ENCODE measurements at places on chromosomes 5 and 9.

DNA sequence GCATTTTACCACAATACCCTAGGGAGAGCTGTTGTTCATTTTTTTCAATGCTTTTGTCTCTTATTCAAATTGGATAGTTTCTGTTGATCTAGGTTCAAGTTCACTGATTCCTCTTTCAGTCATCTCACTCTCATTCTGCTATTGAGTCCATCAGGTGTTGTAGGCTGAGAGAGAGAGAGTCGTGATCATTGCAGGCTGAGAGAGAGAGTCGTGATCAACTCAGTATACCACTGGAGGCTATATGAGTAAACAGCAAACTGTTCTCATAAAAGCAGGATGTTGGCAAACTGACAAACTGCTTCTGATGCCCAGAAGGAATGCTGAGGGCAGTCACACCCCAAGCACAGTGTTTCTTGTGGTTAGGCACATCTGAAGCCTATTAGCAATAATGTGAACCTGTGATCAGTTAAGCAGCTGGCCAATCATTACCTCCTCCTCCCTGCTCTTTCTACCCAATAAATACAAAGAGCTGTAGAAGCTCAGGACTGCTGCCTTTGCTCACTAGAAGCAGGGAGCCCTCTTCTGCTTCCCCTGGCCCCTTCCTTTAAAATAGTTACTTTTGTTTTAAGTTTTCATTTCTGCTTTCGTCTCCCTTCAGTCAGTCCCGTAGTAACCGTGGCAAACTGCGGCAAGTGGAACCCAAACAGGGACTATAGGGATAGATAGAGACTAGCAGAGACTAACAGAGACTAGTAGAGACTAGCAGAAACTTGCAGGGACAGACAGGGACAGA is 476.1 kb upstream of the ACO1 start:
- no peak for DNase-seq

- DNase-seq = no peak
Measured at GRCh38 chr9:93116072-93116961, 17.7 kb downstream of the NINJ1 start.

- DNase-seq = no peak
Measured at GRCh38 chr5:173642895-173643481, 26.5 kb upstream of the BOD1 start.

- DNase-seq = no peak
Measured at GRCh38 chr5:142794537-142794936, 24.4 kb downstream of the ARHGAP26 start.

GRCh38 chr9:6054280-6055099 is 39.1 kb upstream of the RANBP6 start:
- DNase-seq = peak; percentile 52

DNA sequence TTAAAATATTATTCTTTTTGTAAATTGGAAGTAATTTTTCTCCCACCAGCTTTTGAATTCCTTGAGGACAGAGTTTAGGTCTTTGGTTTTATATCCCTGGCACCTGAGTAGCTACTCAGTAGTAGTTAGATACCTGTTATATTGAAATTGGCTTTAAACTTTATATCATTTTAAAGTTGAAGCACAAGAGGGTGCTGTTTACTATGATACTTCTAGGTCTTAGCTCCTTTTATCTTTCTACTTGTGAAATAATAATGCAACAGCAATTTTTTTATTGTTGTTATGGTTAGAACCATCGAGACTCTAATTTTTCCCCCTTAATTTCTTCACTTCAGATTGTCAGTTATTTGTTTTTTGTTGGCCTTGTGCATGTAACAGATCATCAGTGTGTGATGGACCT is 46.3 kb downstream of the AP3S1 start:
- DNase-seq = no peak

- DNase-seq = no peak
Measured at GRCh38 chr9:129673602-129674001, 8.2 kb downstream of the PRRX2 start.

DNA sequence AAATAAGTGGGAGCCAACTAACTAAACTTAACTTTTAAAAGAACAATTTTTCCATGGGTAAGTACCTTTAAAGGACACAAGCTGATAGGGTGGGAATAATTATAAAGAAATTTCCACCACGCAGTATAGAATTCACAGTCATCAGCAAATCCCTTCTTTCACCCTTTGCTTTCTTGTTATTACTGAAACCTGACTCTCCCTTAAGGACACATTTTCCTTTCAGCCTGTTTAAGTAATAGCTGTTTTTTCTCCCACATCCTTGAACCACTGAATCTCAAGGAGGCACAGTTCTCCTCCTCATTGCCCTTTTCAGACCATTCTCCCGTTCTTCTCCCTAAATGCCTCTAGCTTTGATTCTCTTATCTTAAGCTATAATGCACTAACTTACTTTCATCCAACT is 6.3 kb downstream of the C5orf15 start:
- DNase-seq = no peak

DNA sequence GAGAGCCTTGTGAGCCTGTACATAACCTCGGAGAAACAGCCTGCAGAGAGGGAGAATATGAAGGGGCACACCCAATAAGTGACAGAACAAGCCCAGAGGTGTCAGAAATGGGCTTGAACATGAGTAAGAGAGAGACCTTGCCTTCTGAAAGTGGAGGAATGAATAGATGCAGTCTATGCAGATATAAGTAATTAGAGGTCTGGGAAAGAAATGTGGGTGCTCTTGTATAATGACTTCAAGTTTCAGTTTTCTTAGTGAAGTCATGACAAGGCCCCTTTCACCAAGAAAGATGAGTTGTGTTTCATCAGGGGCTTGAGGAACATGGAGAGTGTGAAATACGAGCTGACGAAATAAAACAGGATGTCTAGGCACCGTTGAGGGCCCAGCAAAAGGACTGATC is 15.1 kb downstream of the GRAMD2B start:
- DNase-seq = no peak

- no peak for DNase-seq
Measured at GRCh38 chr9:8856396-8857067, 1057.0 kb upstream of the DMAC1 start.

DNA sequence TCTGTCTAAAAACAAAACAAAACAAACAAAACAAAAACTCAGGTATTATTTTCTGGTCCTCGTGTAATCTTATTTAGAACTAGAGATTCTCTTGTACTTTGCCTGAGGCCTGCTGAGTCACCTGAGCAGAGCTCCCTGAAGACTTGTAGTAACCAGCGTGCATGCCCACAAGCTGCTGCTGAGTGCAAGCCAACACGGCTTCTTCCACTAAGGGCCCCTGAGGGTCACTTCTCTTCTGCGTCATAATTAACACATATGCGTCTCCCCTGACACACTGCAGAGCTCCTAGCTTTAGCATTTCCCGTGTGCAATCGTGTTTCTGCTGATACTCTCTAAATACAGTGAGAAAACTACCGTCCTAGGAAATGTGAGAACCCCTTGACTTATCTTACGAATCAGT is 10.9 kb upstream of the NDFIP1 start:
- DNase-seq = no peak

DNA sequence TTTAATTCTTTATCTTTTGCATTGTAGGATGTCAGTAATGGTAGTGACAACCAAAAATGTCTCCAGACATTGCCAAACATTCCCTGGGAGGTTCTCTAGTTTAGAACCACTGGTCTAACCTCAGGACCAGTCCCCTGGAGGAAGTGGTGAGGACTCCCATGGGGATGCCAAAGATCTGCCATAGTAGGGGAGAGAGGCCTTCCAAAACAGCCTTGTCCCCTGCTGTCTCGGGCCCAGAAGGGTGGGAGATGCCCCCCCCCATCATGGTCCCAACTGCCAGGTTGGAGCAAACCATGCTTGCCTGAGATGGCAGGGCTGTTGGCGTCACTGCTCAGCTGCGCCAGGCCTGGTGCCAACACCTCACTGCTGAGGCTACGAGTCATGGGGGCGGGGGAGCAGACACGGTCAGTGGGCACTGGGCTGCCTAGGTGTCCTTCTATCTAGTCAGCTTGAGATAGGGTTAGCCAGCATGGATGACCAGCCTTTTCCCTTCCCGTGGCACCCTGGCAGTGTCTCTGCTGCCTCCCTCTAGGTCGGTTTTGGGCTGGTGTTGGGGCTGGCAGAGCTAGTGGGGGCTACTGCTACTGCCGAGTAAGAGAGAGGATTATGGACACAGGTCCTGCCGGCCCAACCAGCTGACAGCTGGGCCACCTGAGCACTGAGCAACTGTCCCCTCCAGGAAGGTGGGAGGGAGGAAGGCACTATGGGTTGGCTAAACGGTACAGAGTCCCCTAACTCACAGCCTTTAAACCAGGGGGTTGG is 8.3 kb upstream of the CXXC5 start:
- DNase-seq = no peak

GRCh38 chr5:74021126-74021525 is 395.1 kb downstream of the ARHGEF28 start:
- DNase-seq = no peak

DNA sequence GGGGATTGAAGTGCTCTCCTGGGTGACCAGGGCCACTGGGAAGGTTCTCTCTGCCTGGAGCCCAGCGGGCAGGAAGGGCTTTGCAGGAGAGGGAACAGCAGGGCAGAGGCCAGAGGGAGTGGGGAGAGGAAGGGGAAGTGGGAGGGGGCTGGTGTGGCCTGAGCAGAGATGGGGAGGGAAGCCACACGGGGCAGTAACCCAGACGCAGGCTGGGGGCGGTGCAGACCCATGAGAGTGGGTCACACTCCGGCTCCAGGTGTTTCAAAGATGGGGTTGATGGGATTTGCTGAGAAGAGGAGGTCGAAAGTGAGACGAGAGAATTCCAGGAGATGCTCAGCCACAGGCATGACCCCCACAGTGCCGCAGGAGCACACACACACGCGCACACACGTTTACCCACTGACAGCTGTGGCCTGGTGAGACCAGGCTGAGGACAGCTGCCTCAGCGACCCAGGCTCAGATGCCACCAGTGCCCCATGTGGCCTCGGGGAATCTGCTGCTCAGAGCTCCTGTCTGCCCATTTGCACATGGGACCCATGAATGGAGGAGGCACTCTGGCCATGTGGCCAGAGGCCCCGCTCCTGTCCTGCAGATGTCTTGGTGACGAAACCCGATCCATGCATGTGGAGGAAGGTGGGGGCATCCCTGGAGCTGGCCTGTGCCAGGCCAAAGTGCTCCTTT is 32.7 kb upstream of the FCN2 start:
- no peak for DNase-seq

DNA sequence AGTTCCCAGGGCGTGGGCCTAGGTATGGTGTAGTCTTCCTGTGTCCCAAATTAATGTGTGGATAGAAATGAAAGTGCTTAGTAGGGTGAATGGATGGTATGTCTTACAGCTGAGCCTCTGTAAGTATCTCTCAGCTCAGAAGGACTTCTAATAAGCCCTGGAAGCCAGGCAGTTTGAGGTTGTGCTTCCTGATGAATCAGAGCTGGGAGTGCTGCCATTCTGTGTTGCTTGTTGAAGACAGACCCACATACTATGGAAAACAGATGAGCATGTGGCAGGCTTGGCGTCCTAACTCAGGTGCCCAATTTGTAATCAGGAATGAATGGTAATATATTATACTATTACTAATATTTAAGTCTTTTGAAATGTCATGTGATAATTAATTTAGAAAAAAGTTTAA is 69.8 kb downstream of the CMYA5 start:
- no peak for DNase-seq

DNA sequence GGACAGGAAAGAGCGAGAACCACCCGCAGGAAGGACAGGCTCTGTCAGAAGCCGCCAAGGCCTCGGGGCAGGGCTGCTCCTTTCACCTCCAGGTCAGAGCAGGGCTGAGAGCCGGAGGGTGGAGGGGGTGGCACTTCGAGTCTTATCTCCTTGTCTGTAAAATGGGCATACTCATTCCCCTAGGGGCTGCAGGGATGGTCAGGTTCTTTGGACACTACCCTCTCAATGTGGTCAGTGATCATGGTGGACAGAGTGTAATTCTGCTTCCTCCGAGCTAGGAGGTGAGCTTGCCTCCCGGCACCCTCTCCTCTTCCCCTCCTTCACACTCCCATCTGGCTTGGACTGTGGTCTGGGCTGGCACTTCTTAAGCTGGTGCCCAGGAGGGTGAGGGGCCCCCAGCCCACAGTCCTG is 39.6 kb downstream of the RGS3 start:
- no peak for DNase-seq

DNA sequence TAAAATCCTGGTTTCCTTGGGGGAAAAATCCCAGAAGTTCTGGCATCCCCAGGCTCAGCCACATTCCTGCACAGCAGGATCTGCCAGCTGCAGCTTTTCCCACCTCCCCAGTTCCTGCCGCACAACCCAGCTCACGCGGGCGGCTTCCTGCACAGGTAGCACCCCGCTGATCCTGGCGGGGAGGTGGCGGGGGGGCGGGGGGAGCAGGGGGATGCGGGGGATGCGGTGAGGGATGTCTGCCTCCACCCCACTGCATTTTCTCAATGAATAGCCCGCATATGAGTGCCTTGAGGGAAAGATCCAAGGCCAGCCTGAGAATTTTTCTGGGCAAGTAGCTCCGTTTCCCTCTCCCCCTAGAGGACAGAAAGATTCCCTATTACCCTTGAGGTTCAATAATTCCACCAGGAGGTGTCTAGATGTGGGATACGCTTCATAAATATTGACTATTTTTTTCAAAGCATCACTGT is 21.1 kb downstream of the GFPT2 start:
- no peak for DNase-seq

- no peak for DNase-seq
Measured at GRCh38 chr5:75571547-75571946, 39.7 kb upstream of the ANKDD1B start.

GRCh38 chr5:142320851-142321560 is 3.8 kb downstream of the SPRY4 start:
- DNase-seq = no peak

GRCh38 chr5:6556089-6556801 is 76.6 kb downstream of the NSUN2 start:
- DNase-seq = no peak

Measured in activated CD4-positive, alpha-beta T cell treated with anti-CD3 and anti-CD28 coated beads, Interleukin-2, amount 50 U/mL, for 1 hour (primary cell).